ENCODE measurements at places on chromosomes 4 and X.

DNA sequence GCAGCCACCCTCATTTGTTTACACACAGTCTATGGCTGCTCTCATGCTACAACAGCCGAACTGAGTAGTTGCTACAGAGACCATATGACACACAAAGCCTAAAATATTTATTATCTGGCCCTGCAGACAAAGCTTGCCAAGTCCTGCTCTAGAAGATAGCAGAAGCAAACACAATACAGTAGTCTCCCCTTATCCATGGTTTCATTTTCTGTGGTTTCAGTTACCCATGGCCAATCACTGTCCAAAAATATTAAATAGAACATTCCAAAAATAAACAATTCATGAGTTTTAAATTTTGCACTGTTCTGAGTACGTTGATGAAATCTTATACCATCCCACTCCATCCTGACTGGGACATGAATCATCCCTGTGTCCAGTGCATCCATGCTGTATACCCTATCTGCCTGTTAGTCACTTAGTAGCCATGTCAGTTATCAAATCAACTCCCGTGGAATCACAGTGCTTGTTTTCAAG is 40.2 kb upstream of the ZNF81 start:
- no peak for DNase-seq

GRCh38 chr4:81963763-81964020 is 410.1 kb downstream of the HNRNPD start:
- no peak for DNase-seq

- DNase-seq: no peak
Observed at GRCh38 chr4:109645874-109646710, 57.2 kb downstream of the CASP6 start.

DNA sequence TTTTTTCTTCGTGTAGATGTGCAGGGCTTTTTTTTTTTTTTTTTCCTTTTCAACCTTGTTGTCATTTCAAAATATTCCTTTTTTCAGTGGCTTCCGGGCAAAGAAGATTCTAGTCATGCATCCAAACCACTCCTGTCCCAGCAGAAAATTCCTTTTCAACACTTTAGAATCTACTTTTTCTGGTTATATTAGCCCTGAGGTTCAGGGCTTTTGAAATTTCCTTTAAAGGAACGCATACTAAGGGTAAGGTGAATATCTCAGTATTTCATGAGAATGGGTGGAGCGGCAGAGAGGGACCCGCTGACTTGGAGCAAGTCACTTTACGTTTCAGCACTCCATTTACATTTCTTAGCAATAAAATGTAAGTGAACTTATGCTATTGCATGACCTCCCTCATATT is 15.6 kb upstream of the TENM3 start:
- no peak for DNase-seq

GRCh38 chrX:37454537-37455285 is 105.5 kb downstream of the PRRG1 start:
- DNase-seq: no peak

DNA sequence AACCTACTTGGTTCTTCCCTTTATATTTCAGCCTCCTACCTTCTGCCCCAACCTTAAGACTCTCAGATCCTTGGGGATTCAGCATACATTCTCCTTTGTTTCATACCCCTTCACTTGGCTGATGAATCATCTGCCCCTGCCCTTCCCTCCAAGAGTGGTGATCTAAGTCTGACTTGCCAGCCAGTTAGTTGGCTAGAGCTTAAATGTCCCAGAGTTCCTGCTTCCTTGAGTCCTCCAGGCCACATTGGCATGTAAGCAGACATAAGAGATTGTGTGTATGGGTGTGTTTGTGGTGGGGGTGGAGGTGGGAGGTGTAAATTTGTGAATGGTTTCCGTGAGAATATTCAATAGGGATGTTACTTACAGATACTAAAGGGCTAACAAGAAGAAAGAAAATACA is 3.7 kb upstream of the TEX13D start:
- no peak for DNase-seq

DNA sequence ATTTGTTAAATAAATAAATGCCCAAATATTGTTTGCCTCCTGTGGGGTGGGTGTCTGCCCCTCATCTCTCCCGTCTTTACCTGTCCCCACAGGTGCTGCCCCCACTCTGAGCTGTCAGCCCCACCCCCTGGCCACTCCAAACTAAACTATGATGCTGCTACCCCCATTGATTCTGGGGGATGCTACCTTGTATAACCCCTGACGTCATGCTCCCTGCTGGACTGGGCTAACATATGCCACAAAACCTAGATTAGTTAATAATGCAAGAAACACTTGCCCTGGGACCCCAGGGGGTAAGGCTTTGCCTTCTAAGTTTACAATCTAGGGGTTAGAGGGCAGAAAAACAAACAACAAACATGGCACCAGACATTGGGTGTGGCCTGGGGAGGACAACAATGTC is 58.6 kb downstream of the MSX1 start:
- DNase-seq: no peak

- no peak for DNase-seq
Observed at GRCh38 chr4:48139691-48140090, 5.6 kb upstream of the TXK start.

- no peak for DNase-seq
Observed at GRCh38 chr4:32470087-32470585, 1750.0 kb downstream of the PCDH7 start.

DNA sequence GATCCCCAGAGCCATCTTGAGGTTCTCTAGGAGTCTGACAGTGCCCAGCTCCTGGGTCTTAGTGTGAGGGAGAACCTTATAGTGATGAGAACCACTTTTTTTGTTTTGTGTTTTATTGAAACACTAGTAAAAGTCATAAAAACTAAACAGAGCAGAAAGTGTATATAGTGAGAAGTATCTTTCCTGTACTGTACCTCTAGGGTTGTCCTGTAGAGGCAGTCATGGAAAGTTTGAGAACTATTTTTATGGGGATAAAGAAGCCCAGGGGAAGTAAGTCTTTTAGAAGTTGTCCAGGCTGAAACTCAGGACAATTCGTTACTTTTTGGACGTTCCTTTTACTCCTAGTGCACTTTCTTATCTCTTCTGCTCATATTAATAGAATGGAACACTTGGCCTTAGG is 40.9 kb downstream of the ADH5 start:
- no peak for DNase-seq

DNA sequence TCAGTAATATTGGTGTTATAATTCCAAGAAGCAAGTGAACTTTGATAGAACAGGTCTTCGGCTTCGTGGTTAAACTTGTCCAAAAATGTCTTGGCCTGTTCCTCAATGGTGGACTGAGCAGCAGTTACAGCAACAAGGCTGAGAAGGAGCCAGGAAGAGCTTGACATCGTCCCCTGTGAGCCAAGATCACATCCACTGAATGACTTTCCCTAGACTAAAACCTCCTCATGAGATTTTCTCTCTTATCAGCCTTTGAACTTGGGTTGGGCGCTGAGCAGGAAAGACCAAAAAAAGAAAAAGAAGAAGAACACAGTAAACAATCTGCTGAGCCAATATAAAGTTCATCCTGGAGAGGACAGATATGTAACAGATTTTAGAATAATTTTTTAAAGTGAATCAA is at the start of gene ACE2:
Gene ACE2 (minus strand): TSS at position 216 of the 400 bp plus-strand sequence. CDS start 49 bp downstream, at position 167.
- DNase-seq: no peak

DNA sequence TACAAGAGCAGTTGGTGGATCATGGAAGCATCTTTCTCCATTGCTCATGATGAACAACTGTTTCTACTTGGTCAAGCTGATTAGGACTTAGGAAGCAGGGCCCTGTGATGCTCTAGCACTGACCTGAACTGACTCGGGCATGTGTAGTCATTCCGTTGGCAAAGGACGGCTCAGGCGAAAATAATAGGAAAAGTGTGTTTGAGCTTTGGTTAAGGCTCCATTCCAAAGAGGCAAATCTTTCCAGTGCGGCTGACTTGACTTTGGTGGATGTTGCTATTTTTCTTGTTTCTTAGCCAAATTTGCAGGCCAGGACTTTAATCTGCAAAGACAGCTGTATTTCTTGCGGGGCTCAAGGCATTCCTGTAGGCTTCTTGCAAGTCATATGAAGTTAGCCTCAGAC is 39.5 kb downstream of the ZNF518B start:
- DNase-seq: no peak

- DNase-seq: no peak
Observed at GRCh38 chr4:90293320-90293719, 166.1 kb downstream of the CCSER1 start.

- DNase-seq: no peak
Observed at GRCh38 chrX:148412006-148412405, 88.4 kb upstream of the AFF2 start.

- DNase-seq: peak; percentile 65
Observed at GRCh38 chr4:177047070-177047850, 254.5 kb upstream of the VEGFC start.

DNA sequence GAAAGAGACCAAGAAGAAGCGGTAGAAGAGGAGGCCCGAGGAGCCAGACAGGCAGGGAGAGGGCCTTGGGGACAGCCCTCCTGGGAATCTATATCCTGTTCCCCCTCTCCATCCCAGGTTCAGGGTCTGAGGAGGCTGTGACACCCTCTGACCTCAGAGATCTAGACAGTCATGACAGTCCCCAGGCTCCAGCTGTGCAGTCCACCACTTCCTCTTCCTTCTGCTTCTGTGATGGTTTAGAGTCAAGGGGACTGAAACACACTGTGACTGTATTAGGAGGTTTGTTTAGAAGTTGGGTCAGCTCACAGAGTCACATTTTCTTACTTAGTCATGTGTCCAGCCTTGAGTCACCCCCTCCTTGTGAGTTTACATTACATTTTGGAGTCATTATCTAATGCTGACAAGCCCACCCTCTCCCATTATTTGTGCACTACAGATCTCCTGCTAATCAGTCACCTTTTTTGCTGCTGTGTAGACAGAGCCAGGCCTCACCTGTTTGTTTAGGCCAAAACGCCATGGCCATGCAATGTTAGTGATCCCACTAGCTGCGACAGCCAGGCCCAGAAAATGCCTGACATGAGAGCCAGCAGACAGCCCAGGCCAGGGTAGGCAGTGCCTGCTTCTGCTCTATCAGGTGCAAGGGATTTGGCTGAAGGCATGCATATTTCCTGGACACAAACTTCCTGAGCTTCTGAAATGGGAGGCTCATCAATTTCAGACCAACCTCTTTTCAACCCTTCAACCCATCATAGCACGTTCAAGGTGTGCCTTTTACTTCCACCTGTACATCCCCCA is 26.0 kb downstream of the MANBA start:
- no peak for DNase-seq

- no peak for DNase-seq
Observed at GRCh38 chrX:109301177-109301576, 180.7 kb downstream of the GUCY2F start.

DNA sequence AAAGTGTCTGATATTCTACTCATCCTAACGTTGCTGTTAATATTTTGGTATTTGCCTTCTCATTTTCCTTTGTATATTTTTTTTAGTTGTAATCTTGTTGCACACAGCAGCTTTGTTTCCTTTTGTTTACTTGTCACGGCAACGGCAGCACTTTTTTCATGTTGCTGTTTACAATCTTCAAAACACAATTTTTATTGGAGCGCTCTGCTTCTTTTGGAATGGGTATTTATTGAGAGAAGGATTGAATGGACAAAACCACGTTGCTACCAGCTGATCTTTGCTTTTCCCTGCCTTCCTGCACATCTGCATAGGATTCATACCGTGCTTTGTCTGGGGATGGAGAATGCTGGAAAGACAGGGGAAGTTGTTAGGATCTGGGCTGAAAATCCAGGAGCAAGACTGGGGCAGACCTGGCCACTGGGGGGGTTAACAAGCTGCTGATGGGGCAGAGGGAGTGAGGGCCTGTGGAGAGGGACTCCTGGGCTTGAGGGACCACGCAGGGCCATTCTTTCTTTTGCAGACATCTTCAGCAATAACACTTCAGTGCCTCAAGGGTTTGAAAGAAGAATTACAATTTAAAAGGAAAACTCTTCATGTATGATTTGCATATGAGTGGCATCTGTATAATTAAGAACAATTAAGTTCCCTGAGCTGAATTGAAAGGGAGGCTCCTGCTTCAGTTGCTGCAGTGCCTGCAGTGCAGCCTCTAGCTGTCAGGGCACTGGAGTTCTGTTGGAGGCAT is 69.8 kb downstream of the TMEM131L start:
- DNase-seq: no peak

- DNase-seq: no peak
Observed at GRCh38 chr4:160129439-160129838, 1026.6 kb downstream of the RAPGEF2 start.

DNA sequence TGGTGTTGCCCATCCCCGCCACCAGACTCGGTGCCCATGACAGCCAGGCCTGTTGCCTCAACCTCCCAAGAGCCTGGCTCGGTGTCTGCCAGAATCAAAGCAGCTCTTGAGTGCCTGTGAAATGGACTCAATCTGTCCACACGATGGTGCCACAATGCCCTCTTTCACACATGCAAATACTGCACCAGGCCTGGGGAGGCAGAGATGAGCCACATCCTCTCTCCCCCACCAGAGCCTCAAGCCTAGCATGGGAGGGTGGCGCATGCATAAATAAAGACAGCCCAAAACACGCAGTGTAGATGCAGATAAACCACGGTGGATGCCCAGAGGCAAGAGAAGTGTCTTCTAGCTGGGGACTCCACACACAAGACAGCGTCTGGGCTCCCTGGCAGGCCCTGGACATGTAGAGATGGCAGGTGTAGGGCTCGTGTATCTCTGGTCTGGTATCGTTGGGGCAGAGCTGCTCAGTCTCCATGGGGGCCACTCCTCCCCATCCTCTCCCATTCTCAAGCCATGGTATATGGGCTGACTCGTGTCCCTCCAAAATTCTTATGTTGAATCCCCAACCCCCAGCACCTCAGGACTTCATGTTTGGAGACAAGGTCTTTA is 65.6 kb downstream of the JAKMIP1 start:
- no peak for DNase-seq

DNA sequence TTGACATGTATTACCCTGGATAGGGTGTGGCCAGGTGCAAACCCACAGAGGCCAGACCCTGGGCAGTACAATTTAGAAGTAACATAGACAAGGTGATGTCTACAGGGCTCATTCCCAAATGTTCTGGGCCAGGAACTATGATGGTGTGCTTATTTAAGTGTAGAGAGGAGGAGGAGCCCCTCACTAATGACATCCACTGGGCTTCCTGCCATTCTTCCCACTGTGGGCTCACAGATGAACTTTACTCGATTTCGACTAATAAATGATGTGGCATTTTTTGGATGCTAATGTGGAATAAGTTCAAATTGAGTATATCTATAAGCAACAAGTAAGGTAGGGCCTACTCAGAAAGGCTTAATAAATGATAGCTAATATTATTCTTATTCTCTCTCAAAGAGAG is 280.9 kb upstream of the BOD1L1 start:
- DNase-seq: no peak

GRCh38 chr4:81314196-81314896 is 99.3 kb upstream of the PRKG2 start:
- no peak for DNase-seq

DNA sequence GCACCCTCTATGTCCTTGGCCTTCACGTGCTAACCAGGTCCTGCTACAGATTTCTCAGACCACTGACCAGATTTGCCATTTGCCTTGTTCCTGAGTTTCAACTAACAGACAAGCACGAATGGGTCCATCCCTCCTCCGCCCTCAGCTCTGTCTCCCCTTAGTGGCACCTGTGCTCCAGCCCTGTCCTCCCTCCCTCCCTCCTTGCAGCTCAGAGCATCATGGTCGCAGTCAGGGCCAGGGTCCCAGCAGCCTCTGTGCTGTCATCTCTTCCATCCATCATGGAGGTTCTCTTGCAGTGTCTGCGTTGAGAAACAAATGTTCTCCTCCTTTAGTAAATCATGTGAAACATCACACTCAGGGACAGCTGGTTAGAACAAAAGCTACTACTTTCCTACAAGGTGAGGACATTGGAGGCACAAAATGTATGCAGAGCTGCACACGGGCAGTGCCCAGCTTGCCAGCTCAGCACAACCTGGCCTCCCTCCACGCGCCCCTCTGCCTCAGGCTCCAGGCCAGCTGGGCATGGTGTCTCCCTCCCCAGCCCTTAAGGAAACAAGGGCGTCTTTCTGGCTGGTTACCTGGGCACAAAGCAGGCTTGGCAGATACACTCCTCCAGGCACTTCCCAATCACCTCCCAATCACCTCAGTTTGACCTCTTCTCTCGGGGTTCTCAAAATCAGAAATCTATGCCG is 79.5 kb upstream of the ATP6AP2 start:
- no peak for DNase-seq

Measured in RWPE2 (cell line).